ENCODE measurements at places on chromosomes 2 and 18.

GRCh38 chr2:88751768-88752167 lies 60.3 kb downstream of the RPIA start:
- DNase-seq, result no peak

- DNase-seq, result no peak
Measured at GRCh38 chr18:3103576-3103975, 90.6 kb upstream of the LPIN2 start.

DNA sequence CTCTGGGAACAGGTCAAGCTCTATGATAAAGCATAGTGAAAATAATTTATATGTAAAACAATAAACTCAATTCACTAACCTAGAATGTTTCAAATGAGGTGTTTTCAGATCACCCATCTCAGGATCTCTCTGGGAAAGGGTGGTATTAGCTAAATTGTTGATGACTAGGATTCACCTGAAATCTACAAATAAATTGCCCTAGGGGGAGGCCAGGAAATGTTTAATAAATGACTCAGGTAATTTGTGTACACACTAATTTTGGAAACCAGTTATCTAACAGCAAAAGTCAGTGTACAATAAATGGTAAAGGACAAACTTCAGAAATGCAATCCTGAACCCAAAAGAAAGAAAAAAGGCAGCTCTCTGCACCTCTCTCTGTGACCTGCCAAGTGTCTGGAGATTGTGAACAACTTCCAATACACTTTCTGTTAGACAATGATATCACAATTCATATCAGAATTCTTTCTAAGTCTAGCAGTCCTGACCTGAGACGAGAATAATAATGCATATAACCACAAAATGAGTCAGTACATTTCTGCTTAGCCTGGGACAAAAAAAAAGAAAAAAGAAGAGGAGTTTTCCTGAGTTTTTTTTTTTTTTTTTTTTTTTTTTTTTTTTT lies 760.0 kb downstream of the EPHA4 start:
- DNase-seq, result no peak

DNA sequence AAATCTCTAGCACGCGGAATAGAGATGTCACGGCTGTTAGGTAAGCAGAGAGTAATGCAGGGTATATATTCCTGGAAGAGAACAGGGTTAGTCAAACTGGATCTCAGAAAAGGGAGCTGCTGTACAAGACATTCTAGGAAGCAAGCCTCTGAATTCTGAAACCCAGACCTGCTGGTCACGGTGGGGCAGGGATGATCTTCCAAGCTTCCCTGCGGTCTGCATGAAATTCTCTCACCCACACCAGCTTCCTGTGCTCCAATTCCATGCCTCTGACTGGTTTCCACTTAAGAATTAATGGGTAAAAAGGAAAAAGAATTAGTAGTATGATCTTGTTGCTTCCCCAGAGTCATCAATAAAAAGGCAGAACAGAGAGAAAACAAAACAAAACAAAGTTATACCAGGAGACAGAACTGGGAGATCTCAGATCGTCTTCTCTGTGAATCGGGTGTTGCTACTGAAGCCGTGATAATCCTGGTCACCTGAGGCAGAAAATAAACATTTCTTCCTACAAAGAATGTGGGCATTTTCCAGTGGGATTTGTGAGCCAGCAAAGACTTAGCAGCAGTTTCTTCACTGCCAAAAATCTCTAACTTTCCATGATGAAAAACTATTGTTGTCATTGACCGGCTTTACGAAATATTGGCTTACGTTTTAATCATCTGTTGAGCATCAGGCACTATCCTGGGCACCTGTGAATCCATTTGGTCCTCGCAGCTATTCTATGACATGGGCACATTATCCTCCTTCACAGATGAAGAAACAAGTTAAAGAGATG lies 5.3 kb upstream of the CYP27C1 start:
- no peak for DNase-seq

- no peak for DNase-seq
Measured at GRCh38 chr2:71646028-71646427, 192.7 kb downstream of the DYSF start.

DNA sequence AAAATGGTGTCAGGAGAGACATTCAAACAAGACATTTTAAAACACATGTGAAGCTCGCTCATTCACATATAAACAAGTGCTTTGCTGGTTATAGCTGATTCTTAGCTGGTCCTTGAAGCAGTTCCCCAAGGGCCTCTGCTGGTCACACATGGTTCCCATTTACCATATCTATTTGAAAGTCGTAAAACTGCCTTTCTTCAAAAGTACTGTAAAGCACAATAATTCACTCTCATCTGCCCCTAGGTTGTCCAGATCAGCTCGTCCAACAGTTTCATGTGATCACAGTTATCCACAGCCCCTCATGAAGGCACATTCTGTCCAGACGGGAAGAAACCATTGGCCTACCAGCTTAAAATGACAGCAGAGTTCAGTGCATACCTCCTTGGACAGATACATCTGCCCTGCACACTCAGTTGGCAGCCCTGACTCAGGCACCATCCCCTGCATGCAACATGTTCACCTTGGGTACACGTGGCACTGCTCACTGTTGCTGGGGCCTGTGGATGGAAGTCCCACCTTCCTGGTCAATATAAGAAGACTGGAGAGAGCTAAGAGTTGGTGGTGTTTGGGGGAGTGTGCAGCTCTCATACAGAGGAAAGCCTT lies 108.0 kb upstream of the HAAO start:
- no peak for DNase-seq
